AG10803 (cell line): ENCODE measurements at places on chromosomes 13 and 19.

- DNase-seq: peak; percentile 5
These were observed 58.6 kb upstream of the SPRY2 start for GRCh38 chr13:80399340-80400163.

DNA sequence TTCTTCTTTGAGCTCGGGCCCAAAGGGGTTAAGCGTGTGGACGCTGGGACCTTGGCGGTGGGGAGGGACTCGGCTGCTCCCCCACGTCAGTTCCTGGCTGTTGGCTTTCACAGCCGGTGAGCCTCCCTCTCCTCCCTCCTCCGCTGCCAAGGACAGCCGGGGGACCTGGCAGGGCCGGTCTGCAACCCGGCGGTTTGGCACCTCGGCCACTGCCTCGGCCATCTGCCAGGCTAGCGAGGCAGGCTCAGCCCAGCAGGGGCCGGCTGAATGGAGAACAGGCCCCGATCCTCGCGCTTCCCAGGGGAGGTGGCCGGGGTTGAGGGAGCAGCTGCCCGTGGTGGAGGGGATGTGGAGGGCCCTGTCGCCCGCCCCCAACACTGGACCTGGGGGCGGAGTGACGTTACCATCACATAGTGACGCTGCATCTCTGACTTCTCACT is 5.0 kb downstream of the TLE5 start:
- peak; percentile 49 for DNase-seq

GRCh38 chr13:102035969-102036368 is 365.9 kb downstream of the FGF14 start:
- DNase-seq: no peak

DNA sequence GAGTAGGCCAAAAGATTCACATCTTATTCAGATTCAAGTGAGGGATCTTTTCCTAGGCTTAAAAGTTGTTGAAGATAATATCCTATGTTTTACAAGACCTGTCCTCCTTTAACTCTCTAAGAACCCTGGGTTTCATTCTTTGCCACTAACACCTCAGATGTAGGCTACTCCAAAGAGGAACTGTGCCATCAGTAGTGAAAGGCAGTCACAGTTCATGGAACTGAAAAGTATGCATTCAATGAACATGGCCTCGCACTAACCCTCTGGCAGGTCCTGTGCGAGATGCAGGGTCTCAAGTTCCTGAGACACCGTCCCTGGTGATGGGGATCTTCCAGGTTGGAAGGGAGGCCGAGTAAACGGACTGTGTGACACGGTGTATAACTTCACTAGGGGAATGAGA is 4.3 kb downstream of the LGALS14 start:
- DNase-seq: no peak

- peak; percentile 100 for DNase-seq
These were observed at the start of the genes RPL18 and SPHK2 for GRCh38 chr19:48618916-48619691. Gene RPL18, minus strand, starts transcription at chr19:48619178. Its CDS starts 35 bp downstream, at chr19:48619143. Gene SPHK2, plus strand, starts transcription at chr19:48619506. Its CDS starts 1,009 bp downstream, at chr19:48620515.

DNA sequence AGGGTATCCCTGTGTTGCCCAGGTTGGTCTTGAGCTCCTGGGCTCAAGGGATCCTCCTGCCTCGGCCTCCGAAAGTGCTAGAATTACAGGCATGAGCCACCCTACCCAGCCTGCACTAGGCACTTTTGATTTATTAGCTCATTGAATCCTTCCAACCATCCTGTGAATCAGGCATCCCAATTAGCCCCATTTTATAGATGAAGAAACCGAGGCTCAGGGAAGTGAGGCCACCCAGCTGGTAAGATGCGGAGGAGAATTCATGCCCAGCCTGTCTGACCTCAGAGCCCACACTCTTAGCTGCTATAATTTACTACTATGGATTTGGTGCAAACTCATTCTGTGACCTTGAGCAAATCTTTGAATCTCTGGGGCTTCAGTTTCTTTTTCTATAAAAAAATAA is 17.8 kb upstream of the CACNG8 start:
- DNase-seq: no peak

DNA sequence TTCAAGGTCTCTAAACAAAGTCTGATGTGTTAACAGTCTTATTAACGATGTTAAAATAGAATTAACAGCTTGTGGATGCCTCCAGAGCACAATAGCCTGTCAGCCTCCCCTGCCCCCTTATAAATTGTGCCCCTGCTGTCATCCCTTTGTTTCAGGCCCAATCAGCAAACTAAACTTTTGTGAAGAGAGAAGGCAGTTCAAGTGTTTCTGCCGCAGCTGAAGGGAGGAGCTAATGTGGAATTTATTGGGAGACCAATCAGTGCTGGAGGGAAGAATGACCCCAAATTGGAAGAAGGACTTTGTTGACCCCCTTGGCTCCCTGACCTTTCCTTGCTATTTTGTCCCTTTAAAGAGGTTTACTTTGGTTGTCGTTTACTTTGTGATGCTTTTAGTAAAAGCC is 160.5 kb downstream of the TM9SF2 start:
- DNase-seq: no peak

DNA sequence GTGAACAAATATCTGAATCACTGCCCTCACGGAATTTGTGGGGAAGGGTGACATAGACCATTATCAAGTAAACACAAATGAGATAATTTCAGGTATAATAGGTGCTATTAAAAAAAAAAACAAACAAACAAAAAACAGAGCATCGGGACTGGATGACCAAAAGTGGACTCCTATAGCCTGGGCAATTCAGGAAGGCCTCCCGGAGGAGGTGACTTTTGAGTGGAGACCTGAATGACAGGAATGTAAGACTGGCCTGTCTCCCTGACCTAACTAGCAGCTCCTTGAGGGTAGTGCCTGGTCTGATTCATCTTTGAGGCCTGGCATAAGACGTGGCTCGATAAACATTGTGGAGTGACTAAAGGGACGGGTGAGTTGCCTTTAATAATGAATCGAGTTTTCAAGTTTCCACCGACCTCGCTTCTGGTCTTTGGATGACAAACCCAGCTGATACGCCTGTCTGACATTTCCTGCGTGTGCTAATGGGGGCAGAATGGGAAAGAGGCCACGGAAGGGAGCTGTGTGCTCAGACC is 6.8 kb downstream of the KLK10 start:
- DNase-seq: no peak
